Activated T-cell treated with anti-CD3 and anti-CD28 coated beads, Interleukin-2, amount 50 U/mL, for 4 hours (primary cell): ENCODE measurements at places on chromosomes 3 and 15. TPM values are rescaled to one million over a fixed set of nuclear protein-coding genes. Genes with fewer than 3 reads are reported as not detected.

CPNE9 gene
- not detected for total RNA-seq

KNL1 gene
- 3.6 TPM for total RNA-seq

ISLR gene
- 0.26 TPM for total RNA-seq

CPN2 gene
- total RNA-seq = 0.08 TPM

TRIM42 gene
- not detected for total RNA-seq

PIGBOS1 gene
- total RNA-seq = 13.0 TPM

TEX55 gene
- not detected for total RNA-seq

SERINC4 gene
- 0.15 TPM for total RNA-seq

ESYT3 gene
- 0.19 TPM for total RNA-seq

PPM1L gene
- total RNA-seq = 2.5 TPM

TIMMDC1 gene
- 120 TPM for total RNA-seq

- DNase-seq = no peak
Measured at GRCh38 chr3:28053759-28054158, 187.7 kb upstream of the CMC1 start.

DNA sequence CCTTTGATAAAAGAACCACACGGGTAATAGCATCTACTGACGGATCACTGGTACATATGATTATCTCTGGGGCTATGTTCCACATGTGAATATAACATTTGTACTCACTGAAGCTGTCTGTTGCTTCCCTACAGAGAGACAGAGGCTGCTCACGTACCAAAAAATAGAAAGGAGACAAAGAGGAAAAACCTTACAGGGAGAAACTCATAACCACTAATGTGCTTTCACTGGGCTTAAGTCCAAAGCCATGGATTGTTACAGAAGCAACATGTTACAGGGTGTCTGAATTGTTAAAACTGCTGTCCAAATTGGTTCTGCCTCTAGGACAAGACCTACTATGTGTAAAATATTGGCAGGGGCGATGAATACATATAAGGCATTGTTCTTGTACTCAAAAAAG lies 311.9 kb downstream of the FOXP1 start:
- no peak for DNase-seq

- DNase-seq = no peak
Measured at GRCh38 chr3:13024765-13025065, 48.5 kb downstream of the IQSEC1 start.

GRCh38 chr3:105891101-105891500 lies 22.3 kb upstream of the CBLB start:
- DNase-seq = no peak

- no peak for DNase-seq
Measured at GRCh38 chr15:32030795-32031194, 480 bp downstream of the CHRNA7 start.

GRCh38 chr3:59867185-59868002 lies 817.6 kb upstream of the CFAP20DC start:
- DNase-seq = no peak

- DNase-seq = no peak
Measured at GRCh38 chr3:98906230-98906629, 4.7 kb upstream of the DCBLD2 start.

- DNase-seq = no peak
Measured at GRCh38 chr3:123013876-123014275, 13.7 kb downstream of the SEMA5B start.

DNA sequence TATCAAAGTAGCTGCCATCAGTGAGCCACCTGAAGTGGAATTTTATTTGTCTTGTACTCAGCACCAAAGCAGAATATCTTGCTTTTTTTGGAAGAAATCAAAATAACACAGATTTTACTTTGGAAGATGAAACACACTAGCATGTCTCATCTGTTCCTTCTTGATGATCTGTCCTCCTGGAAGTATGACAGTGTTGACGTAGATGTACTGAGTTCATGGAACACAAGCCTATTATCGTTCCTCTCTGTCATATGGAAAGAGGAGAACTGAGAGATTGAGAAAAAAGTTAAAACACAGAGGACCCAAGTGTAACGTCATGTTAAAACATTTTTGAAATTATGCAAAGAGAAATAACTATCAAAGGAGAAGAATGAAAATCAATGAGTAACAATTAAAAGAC lies 340.2 kb downstream of the ROBO2 start:
- DNase-seq = no peak

GRCh38 chr15:71781965-71782265 lies 28.4 kb upstream of the NR2E3 start:
- no peak for DNase-seq

DNA sequence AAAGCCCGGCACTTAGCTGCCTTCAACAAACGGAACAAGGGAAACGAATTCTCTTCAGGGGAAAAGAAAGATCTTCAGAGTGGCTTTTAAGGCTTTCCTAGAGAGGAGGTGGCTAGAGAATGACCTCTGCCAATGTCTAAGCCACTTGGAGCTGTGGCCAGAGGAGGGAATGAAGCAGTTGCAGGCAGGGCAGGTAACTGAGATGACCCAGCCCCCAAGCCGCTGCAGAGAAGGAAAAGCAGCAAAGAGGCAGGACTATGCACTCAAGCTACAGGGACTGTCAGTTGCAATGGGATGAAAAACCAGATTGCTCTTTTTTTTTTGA lies 113.5 kb downstream of the SEC22A start:
- DNase-seq = no peak

DNA sequence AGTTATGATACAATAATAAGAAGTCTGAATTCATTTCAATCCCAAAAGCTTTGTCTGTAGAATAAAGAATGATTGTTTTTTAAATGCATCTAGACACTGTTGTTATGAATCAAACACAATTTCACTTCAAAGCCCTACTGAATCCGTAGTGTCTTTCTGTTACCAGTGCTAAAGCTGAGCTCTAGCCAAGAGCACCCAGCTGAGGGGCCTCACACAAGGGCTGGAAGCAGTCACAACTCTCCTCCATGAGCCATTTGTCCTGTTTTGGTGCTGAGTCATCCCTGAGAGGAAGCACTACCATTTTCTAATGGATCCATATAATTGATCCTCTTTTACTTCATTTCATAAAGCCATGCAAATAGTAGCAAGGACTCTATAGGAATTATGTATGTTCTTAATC lies 158.2 kb upstream of the ANKRD28 start:
- DNase-seq = no peak

DNA sequence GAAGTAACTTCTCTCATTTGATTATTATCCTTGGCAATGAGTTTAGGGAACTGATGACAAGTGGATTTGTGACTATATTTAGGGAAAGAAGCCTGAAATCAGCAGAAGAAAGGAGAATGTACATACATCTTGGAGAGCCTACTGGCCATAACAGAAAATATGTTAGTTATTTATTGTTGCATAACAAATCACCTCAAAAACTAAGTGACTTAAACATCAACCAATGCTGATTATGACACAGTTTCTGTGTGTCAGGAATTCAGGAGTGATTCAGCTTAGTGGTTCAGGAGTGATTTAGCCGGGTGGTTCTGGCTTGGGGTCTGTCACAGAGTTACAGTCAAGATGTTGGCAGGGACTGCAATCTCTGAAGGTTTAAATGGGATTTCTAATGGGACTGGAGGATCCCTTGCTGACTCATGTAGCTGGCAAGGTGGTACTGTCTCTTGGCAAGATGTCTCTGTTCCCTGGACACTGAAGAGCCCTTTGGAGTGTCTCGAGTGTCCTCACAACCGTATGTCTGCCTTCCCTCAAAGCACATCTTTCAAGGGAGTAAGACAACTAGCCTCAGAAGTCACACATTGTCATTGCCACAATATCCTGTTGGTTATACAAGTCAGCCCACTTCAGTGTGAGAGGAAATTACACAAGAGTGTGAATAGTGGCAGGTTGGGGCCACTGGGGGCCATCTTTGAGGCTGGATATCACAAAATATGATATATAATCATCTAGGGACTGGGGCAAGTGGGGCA lies 248.9 kb downstream of the SV2B start:
- DNase-seq = no peak

DNA sequence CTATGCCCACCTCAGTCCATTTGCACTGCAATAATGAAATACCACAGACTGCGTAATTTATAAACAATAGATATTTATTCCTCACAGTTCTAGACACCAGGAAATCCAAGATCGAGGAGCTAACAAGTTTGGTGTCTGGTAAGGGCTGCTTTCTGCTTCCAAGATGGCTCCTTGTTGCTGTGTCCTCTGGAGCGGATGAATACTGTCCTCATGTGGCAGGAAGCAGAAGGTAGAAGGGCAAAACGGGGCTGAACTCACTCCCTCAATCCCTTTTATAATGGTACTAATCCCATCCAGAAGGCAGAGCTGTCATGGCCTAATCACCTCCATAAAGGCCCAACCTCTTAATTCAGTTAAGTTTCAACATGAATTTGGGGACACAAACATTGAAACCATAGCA lies 75.3 kb downstream of the P2RY1 start:
- no peak for DNase-seq

- no peak for DNase-seq
Measured at GRCh38 chr3:138097192-138098172, 17.9 kb downstream of the DZIP1L start.

DNA sequence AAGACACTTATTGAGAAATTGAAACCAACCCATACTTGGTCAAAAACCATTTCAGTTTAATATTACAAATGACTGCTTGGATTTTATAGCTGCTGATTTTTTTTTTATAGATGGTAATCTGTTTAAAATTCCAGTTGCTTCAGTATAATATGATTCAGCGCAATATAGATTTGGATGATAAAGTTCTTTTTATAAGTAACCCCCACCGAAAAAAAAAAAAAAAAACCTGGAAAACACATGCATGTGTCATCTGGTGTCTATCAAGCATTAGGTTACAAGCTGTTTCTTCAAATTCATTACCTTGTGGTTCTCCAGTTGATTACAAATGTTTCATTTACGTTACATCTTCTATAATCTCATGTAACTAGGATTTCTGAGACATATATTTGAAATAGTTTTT lies 356.6 kb upstream of the ROBO2 start:
- DNase-seq = no peak
